ENCODE measurements at places on chromosomes 12 and 14.

GRCh38 chr14:50920482-50921230 lies 23.6 kb downstream of the PYGL start:
- no peak for DNase-seq

GRCh38 chr14:100246809-100247428 lies 8.0 kb downstream of the YY1 start:
- DNase-seq: no peak

DNA sequence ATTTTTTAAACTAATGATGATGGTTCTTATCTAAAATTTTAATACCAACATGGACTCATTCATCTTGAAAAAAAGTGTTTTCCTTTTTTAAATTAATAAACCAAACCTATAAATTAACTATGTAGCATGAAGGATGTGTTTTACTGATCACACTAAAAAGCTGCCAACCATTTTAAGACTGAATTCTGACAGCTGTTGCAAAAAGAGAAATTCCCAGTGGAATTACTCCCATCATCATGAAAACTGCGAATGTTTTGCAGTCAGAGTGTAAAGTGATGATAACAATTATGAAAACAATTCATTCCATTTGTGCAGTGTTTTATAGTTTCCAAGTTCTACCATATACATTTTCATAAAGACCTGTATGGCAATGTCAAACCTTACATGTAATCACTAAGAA lies 232.8 kb downstream of the SLC2A13 start:
- no peak for DNase-seq

- DNase-seq: no peak
Measured at GRCh38 chr14:105456736-105457617, 17.6 kb upstream of the CRIP2 start.

GRCh38 chr14:56100556-56100955 lies 17.7 kb upstream of the PELI2 start:
- no peak for DNase-seq

- no peak for DNase-seq
Measured at GRCh38 chr12:47758584-47758833, 171 bp downstream of the RAPGEF3 start.

DNA sequence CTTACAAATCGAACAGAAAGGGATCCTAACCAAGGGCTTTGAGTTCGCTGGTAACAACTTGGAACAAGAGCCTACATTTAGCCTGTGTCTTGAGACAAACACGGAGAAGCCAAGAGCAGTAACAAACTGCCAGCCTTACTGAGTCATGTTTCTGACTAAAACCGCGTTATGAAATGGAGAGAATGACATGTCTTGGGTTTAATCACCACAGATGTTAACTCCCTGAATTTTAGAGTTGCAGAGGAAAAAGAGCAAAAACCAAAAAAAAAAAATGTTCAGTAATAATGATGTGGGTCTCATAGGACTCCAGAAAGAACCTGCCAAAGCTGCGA lies 1.0 kb downstream of the BLTP3B start:
- DNase-seq: no peak

- DNase-seq: no peak
Measured at GRCh38 chr12:72521326-72521725, 249.2 kb downstream of the TRHDE start.

GRCh38 chr12:49707128-49707811 lies at the start of gene FMNL3:
TSS of gene FMNL3 (minus strand) at chr12:49707405. CDS start at chr12:49707180, 225 bp downstream.
- DNase-seq: peak; percentile 95

- DNase-seq: no peak
Measured at GRCh38 chr12:13075118-13075480, 28.4 kb downstream of the GSG1 start.

DNA sequence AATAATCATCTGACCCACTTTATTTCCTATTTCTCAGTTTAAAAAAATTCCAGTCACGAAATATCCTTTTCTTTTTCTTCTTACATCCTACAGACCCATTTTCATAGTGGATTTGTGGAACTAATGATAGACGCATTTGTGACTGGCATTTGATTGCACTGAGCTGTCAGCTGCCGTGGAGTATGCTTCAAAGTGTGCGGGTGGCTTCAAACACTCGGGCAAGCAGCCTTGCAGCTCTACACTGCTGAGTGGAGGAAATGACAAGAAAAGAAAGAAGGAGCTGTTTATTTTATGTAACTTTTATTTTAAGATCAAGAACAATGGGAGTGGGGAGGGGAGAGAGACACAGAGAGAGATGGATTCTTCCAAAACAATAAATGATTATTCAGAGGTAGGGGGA lies 112.8 kb upstream of the NAP1L1 start:
- DNase-seq: no peak

GRCh38 chr12:124680863-124681778 lies 113.7 kb upstream of the NCOR2 start:
- DNase-seq: no peak

- DNase-seq: no peak
Measured at GRCh38 chr12:26572137-26572536, 260.9 kb downstream of the ITPR2 start.

Measured in stimulated activated CD8-positive, alpha-beta memory T cell treated with anti-CD3 and anti-CD28 coated beads, Interleukin-15, amount 100 ng/mL, for 1 hour (primary cell).